Pancreas (tissue), 10 donors: ENCODE measurements at places on chromosomes 7 and 10.

DNA sequence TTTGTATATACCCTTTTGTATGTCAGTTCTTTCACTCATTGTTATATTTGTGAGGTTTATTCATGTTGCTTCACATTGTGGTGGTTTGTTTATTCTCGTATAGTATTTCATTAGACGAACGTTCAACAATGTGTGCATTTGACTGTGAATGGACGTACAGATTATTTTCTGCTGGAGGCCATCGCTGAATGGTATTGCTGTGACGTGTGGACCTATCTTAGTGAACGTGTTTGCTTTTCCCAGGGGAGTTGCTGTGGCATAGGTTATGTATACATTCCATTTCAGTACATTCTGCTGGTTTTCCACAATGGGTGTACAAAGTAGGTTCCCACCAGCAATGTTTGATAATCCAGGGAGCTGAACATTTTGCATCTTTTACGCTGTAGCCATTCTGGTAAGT, 31.1 kb upstream of the PLEKHS1 start:
- no peak for DNase-seq

GRCh38 chr7:129642871-129643549, 31.5 kb downstream of the NRF1 start:
- no peak for DNase-seq

GRCh38 chr10:117884093-117884492, 162.6 kb downstream of the RAB11FIP2 start:
- DNase-seq, result no peak

DNA sequence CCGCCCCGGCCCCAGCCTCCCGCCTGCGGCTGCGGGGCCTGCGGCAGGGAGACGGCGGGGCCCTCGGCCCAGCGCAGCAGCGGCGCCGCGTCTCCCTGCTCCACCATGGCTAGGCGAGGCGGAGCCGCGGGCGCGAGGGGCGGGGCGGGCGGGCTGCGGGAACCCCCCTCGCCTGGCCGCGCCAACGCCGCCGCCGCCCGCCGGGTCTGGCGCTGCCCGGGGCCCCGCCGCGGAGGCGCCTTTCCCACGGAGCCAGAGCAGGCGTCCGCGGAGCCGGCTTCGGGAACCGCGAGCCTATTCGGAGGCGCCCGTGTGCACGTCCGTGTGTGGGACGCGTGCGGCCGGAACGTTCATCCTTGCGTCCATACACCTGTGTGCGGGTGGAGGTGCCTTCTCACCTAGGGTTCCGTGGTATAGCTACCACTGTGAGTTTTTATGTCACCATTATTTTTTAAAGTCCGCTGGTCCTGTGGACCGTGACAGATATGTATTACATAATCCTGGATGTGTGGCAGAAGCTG, at the start of gene DENND11:
TSS of gene DENND11 (minus strand) at position 120 of the 521 bp plus-strand sequence. CDS start at position 107, 13 bp downstream.
- peak; percentile 86 for DNase-seq

- DNase-seq, result no peak
Measured at GRCh38 chr10:4074545-4075407, 289.8 kb upstream of the KLF6 start.

GRCh38 chr10:111297351-111297848, 220.6 kb downstream of the ADRA2A start:
- DNase-seq, result no peak
